Stimulated activated CD8-positive, alpha-beta memory T cell treated with anti-CD3 and anti-CD28 coated beads, Interleukin-4, amount 100 ng/mL, for 1 hour (primary cell): ENCODE measurements at places on chromosomes 12 and 14.

GRCh38 chr12:45975506-45975905 is 14.9 kb downstream of the SCAF11 start:
- DNase-seq, result no peak

GRCh38 chr14:87785897-87786296 is 207.1 kb downstream of the GALC start:
- no peak for DNase-seq

DNA sequence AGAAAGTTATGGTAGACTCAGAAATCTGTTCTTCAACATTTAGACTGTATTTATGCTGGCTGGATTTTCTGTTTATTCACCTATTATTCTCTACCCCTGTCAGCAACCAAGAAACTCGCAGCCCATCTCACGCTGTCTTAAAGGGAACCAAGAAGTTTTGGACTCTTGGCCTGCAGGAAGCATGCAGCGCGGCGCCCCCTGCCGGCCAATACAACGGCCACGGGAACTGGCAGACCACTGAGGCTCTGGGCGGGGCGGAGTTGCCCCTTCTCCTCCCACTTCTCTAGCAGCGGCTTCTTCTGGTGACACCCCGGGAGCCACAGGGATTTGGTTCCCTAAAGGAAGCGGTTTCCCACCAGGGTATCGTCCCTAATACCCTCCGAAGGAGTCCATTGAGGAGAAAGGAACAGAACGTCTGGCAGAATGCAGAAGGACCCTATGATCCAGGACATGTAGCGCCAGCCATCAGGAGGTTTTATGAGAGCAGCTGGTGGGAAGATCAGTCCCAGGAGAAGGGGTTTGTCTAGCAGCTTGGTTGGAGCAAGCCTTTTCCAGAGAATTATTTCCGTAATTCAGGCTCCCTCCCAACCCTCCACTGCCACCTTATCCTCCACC is 21.0 kb upstream of the RNASE2 start:
- no peak for DNase-seq

GRCh38 chr12:128763395-128763794 is 60.4 kb downstream of the SLC15A4 start:
- DNase-seq, result no peak

- DNase-seq, result no peak
These were observed 9.1 kb downstream of the GSG1 start for GRCh38 chr12:13094367-13094766.

GRCh38 chr12:75389061-75389460 is 1.8 kb upstream of the GLIPR1L2 start:
- DNase-seq, result no peak

DNA sequence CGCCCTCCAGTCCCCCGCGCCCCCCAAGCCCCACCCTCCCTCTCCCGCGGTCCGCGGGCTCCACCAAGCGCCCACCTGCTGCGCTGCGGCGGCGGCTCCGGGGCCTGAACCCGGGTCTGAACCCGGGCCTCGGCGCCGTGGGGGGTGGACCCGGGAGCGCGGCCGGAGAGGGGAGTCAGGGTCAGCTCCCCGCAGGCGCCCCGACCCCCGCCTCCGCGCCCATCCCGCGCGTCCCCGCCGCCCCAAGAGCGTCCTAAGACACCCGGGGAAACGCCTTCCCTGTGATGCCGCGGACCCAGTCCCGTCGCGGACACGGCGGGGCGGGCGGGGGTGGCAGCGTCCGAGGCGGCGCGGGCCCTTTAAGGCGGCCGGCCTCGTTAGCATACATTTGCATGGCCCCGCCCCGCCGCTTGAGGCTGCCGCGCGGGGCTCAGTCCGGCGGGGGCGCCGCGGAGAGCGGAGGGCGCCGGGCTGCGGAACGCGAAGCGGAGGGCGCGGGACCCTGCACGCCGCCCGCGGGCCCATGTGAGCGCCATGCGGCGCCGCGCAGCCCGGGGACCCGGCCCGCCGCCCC is at the start of gene MMP17:
MMP17 (plus strand) TSS at position 433 of the 574 bp plus-strand sequence; CDS start at position 535, 102 bp downstream.
- DNase-seq, result no peak

GRCh38 chr12:39846971-39847650 is 227.5 kb upstream of the ABCD2 start:
- no peak for DNase-seq

GRCh38 chr12:27508736-27509431 is 15.1 kb upstream of the PPFIBP1 start:
- DNase-seq, result no peak

GRCh38 chr12:50453872-50454271 is 50.9 kb upstream of the DIP2B start:
- no peak for DNase-seq

- DNase-seq, result peak; percentile 21
These were observed 86.6 kb downstream of the KDM2B start for GRCh38 chr12:121494093-121494787.

DNA sequence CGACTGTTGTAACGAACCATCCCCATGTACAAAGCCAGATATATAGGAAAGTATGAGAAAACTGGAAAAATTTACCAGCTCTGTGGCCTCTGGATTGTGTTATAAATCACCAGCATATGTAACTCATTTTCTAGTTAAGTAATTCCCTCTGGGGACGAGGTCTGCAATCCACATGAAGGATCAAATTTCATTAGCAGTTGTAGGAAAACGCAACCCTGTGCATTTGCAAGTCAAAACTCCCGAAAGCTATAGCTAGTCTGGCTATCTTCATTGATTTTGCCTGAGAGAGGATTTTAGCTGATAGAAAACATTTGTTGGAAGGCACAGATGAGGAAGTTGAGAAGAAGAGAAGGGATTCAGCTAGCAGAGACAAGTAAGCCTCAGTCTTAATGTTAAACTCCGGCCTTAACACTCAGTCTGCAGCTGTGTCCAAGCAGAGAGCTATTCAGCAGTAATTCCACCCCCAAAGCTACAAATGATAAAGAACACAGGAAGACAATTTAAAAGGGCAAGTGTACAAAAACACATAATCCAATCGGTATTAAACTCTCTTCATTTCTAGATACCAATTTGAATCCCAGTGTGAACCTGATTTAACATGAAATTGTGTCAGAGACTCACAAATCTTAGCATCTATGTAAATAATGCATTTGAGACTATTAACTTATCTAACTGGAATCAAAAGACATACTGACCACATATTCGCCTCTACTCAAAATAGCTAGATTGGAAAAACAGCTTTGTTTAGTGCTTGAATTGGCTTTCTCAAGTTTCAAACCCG is 54.2 kb upstream of the CERS5 start:
- DNase-seq, result no peak

DNA sequence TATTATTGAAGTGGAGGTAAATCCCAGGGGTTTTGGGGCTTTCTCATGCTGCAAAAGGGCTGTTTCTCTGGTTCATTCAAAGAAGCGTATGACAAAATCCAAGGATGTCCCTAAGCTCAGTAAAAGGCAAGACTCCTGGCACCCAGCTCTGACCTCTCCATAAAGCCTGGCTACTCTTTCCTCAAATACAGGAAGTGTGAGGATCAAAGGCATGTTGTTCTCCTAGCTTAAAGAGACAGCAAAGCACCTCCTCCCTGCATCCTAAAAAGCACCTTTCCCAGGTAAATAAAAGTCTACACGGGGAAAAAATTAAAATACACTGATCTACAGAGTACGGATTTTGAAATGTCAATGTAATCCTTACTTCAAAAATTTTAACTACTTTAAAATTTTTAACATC is 118.6 kb downstream of the LMNTD1 start:
- DNase-seq, result no peak

- DNase-seq, result no peak
These were observed 1.1 kb downstream of the BRI3BP start for GRCh38 chr12:124994437-124994975.

DNA sequence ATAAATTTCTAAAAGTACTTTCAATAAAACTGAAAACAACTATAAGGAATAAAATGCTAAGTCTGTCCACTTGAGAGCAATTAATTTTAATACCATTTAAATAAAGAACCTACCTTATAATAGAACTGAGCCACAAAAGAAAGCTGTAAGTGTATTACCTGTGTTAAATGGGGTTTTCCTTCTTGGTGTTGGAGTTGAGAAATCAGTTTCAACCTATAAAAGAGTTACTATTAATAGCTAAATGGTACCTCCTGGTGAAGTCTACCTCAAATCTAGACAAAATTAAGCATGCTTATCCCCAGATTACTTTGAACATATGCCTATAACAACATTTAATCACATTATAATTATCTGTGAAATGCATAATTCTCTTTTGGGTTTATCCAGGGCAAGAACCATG is 48.8 kb downstream of the MIS18BP1 start:
- DNase-seq, result no peak

DNA sequence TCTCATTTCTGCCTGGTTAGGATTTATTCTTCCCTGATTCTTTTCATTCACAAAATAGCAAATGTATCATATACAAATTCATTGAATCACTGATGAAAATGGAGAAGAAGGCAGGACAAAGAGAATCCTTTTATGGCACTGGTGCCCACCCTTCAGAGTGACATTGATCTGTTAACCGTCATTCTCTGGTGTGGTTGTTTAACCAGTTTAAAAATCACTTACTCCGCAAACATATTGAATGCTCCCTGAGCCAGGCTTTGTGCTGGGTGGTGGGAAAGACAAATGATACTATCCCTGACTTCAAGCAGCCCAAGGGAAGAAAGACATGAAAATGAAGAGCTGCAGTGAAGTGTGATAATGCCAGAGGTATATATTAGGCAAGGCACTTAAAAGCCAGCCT is 187.5 kb upstream of the SLC38A2 start:
- DNase-seq, result no peak

DNA sequence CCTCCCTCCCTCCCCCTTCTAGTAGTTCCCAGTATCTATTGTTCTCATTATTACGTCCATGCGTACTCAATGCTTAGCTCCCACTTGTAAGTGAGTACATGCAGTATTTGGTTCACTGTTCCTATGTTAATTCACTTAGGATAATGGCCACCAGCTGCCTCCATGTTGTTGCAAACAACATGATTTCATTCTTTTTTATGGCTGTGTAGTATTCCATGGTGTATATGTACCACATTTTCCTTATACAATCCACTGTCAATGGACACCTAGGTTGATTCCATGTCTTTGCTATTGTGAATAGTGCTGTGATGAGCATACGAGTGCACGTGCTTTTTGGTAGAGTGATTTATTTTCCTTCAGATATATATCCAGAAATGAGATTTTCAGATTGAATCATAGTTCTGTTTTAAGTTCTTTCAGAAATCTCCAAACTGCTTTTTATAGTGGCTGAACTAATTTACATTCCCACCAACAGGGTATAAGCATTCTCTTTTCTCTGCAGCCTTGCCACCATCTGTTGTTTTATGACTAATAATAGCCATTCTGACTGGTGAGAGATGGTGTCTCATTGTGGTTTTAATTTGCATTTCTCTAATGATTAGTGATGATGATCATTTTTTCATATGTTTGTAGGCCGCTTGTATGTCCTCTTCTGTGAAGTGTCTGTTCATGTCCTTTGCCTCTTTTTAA is 17.9 kb upstream of the CLEC7A start:
- no peak for DNase-seq

DNA sequence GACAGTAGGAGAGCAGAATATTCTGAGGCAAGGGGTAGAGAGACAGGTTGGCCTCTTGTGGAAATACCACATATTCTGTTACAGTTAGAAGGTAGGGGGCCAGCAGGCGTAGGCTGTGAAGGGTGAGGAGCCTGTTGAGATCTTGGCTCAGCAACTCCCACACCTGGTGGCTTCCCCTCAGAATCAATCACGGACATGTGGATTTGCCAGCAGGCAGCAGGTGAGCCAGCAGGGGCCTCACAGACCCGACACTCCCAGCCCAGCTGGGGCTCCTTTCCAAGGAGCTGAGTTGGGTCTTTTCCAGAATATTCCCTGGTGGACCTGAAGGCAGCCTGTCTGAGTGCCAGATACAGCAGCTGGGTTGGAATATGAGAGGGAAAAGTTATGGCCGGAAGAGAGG is 150.0 kb upstream of the CRY1 start:
- no peak for DNase-seq

DNA sequence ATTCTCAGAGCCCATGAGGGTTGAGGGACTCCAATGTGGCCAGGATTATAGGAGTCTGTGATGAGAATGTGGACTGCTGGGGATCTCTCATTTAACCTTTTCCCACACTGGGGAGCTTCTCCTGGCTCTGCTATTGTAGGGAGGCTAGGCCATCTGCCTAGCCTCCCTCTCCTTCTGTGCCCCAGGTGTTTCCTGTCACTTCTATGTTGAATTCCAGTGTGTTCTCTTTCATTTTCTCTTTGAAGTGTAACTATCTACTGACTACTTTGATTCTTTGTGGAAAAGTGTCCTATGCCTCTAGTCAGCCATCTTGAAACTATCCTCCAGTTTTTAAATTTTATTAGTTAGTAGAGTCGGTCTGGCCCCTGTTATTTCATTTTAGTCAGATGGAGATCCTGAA is 53.4 kb upstream of the ABCD2 start:
- no peak for DNase-seq

GRCh38 chr14:89493877-89494634 is 77.0 kb upstream of the FOXN3 start:
- no peak for DNase-seq

- DNase-seq, result no peak
These were observed 5.3 kb upstream of the SERPINA5 start for GRCh38 chr14:94575730-94576585.

GRCh38 chr12:80504389-80505163 is 60.5 kb downstream of the PTPRQ start:
- no peak for DNase-seq

DNA sequence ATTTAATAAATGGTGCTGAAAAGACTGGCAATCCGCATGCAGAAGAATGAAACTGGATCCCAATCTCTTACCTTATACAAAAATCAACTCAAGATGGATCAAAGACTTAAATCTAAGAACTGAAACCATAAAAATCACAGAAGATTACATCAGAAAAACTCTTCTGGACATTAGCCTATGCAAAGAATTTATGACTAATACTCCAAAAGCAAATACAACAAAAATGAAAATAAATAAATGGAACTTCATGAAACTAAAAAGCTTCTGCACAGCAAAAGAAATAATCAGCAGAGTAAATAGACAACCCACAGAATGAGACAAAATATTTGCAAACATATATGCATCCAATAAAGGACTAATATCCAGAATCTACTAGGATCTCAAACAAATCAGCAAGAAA is 14.3 kb upstream of the CLEC1A start:
- DNase-seq, result no peak

DNA sequence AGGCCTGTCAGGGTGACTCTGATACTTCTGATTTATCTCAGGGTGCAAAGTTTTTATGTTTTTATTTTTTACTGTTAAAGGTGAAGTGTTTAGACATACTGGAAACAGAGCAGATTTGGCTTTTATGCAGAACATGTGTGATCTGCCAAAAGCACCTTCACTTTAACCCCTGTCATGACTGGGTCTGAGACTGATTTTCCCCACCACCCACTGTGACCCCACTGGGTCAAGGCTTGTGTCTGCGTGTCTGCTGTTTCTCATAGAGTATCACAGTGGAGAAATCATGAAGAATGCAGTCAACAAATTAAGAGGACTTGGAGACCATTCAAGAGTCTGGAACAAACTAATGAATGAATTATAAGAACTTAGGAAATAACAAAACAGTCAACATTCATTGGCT is 131.2 kb downstream of the SPTSSA start:
- no peak for DNase-seq
